GM06990 (cell line): ENCODE measurements at places on chromosomes 4 and X.

DNA sequence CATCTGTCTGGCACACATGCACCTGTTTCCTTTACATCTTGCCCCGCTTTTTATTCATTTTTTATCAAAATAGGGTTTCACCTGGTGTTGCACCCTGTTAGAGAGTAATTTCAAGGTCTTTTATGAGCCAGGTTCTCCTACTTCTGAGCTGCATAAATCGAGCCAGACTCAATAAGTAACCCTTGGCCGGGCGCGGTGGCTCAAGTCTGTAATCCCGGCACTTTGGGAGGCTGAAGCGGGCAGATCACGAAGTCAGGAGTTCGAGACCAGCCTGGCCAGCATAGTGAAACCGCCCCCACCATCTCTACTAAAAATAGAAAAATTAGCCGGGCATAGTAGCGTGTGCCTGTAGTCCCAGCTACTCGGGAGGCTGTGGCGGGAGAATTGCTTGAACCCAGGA, 1.0 kb upstream of the PPP2R3B start:
- no peak for DNase-seq

DNA sequence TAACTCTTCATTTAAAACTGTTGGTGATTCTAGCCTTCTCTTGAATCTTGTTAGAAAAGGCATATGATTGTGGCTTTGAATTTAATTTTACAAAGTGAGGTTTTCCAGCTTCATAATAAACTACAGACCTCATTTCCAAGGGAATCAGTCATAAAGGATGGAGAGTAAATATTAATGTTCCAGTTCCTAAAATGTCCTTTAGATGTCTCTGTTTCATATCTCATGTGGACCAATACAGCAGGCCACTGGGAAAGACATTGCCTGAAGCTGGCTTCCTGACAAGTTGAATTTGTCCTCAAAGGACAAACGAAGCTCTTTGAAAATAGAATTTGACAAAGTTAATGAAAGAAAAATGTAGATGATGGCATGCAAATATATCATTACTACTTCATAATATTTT, 125.4 kb downstream of the ZNF330 start:
- no peak for DNase-seq

- no peak for DNase-seq
Measured at GRCh38 chr4:68463796-68464195, 16.5 kb downstream of the TMPRSS11E start.

- no peak for DNase-seq
Measured at GRCh38 chr4:125758438-125758837, 443.7 kb downstream of the FAT4 start.

DNA sequence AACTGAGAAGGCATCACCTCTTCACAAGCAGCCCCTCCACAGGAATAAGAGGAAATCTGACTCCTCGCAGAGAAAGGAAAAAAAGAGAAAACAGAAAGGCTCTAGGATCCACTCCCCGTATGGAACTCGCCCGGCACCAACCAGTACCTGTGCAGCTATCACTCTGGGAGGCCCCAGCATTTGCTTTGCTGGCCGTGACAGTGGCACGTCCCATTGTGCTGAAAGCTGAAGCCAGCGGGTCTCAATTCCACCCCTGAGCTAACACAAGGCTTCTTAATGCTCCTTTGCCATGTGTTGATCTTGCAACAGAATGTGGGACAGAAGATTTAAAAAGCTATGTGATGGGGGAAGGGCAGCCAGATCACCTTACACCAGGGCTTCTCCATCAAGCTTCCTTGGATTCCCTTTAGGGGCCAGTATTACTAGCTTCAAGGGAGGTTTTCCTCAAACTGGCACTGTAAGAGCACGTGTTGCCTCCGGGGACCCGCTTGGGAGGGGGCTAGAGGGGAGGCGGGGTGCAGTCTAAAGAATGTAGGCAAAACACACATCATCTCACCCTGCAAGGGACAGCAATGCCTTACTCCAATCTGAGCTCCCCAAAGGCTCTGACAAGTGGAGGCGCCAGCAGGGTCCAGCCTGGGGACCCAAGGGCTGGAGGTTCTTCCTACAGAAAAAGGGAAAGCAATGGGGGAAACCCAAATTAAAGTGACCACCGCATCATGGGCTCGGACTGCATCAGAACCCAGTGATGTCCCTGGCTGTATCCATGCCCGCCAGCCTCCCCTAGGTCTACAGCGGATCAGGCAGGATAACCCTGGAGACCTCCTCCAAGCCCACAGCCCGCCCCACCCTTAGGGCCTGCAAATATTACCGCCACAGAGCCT, 1.2 kb downstream of the USP46 start:
- no peak for DNase-seq

- no peak for DNase-seq
Measured at GRCh38 chrX:37846141-37846540, 1.2 kb downstream of the DYNLT3 start.

GRCh38 chr4:91057871-91058270, 930.7 kb downstream of the CCSER1 start:
- DNase-seq: no peak

DNA sequence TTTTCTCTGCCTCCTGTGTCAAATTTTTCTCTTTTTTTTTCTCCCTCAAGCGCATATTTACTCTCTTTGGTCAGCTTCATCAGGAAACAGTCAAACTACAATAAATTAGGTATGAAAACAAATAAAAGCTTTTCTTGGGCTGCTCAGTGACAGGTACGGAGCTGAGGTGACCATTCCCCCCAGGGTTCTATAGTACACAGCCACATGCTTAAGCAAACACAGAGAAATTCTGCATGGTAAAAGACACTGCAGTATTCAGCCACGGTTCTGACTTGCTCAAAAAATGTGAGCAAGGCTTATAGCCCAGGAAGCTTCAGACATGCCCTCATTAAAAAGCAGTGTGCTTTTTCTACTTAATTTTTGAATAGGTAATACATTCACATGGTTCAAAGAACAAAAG, 138.5 kb downstream of the GRIA3 start:
- no peak for DNase-seq

- DNase-seq: no peak
Measured at GRCh38 chrX:78658845-78659744, at the start of gene RTL3. Gene RTL3 (minus strand): TSS chrX:78659328. CDS start chrX:78658420, 908 bp downstream.

DNA sequence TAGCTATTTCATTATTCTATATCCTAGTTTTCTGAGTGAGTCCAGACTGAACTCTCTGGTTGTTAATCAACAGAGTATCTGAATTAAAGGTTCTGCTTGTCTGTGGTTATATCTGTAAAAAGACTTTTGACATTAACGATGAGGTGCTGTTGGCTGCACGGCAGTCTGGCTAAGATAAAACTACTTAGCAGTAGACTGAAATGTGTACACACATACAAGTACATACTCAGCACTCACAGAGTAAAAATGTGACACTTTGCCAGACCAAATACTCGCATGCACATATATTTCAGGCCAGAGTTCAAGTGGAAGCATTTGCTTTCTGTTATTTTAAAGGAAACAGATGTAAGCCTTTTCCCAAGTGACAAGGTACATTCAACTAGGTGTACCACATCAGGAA, 80.5 kb downstream of the PRDM5 start:
- DNase-seq: no peak

DNA sequence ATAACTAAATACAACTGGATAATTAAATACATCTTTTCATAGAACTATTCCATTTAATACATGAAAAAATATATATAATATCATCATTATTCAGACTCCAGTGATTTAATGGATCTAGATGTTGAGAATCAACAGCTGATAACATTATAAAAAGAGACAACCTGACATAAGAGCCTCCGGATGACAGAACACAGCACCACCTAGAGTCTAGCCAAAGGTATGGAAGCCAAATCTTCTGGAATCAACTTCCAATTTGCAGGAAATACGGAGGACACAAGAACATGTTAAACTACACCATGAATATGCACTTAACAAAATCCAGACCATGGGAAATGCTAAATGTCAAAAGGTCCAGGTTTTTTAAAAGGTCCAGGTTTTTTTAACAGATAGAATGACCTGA, 55.0 kb downstream of the LRBA start:
- DNase-seq: no peak

DNA sequence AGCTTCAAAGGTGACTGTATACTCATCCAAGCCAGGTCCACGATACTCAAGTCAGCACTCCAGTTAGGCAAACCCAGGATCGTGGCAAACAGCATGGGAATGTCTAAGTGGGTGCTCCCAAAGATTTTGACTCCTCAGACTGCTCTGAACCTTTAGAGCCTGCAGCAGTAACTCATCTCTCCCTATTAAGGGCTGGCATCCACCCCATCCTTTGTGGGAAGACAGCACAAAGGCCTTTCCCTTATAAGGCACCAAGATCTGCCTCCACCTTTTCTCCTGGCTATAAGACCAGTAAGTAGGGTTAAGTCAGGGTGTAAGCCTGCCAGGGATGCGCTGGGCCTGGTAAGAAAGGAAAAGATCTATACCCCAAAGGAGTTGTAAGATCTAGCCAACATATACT, 23.6 kb upstream of the SLC25A43 start:
- DNase-seq: no peak

DNA sequence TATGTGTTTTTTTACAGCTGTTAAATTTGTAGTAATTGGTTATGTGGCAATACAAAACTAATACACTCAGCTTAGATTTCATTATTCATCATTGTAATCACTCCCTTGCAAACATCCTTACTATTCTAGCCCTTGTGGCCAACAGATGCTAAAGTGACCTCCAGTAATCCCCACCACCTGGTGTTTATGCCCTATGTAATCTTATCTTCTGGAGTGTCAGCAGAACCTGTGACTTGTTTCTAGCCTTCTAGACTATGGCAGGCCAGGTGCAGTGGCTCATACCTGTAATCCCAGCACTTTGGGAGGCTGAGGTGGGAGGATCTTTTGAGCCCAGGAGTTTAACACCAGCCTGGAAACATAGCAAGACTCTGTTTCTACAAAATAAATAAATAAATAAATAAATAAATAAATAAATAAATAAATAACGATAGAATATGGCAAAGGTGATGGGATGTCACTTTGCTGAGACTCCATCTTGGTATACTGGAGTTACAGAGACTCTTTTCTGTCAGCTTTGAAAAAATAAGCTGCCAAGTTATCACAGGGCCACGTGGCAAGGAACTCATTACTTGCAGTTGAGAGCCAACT, 12.3 kb upstream of the TSR2 start:
- no peak for DNase-seq
